ENCODE measurements at places on chromosomes 2 and 18. TPM values are rescaled to one million over a fixed set of nuclear protein-coding genes. Genes with fewer than 3 reads are reported as not detected.

DNA sequence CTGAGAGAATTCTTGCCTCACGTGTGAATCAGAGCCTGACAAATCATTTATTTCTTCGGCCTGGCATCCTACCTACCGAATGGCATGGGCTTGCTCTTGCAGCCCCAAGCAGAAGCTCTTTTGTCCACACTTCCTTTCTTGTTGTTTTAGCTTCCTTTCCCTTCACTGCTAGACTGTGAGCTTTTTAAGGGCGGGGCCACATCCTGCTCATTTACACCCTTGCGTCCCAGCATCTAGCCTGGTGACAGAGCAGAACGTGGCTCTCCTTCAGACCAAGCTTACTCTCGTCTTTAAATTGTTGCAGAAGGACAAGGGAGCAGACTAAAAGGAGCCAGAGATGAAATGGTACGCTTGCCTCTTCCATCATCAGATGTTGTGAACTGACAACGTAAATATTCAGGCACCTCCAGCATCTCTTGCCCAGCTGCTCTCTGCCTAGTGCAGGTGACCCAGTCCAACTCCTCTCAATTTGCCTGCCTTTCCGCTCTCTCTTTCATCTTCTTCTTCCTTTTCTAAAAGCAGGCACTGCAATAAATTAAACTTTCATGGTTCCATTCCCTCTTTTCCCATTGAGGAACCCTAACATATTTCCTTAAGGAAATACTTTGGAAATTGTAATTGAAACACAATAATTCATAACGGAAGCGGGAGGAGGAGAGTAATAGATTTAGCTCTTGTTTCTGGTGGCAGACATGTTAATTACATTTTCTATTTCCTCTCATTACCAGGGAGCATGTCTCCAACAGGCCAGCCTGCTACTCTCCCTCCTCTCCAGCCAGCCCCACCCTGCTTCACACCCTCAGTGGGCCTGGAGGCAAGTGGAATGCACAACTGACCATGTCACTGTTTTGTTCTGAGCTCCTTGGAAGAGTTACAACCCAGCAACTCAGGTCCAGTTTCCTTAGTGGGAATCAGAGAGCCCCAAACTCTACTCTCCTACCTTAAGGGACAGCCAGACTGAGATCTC, 228.1 kb upstream of the TRIB2 start:
- peak overlapping the region; percentile 94 for H3K27ac ChIP-seq
- H3K4me1 ChIP-seq: peaks cover 72% of the 10 kb centered on the region
- peaks cover 37% of the 10 kb centered on the region for H3K36me3 ChIP-seq
- peak; percentile 73 for DNase-seq
- H3K27me3 ChIP-seq: no peaks in the 10 kb centered on the region
- H3K4me3 ChIP-seq: peak overlapping the region; percentile 63

The FAM161A gene
- 4.4 TPM for total RNA-seq

DNA sequence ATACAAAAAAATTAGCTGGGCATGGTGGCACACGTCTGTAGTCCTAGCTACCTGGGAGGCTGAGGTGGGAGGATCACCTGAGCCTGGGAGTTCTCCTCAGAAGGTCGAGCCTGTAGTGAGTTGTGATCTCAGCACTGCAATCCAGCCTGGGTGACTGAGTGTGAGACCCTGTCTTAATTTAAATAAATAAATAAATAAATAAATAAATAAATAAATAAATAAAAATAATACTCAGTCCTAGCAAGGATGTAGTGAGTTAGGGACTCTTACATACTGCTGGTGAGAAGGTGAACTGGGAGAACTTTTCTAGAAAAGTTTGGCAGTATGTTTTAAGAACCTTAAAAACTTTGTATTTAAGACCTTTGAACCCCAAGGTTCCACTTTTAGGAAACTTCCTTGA, 230.0 kb downstream of the CLIP4 start:
- H3K36me3 ChIP-seq: no peaks in the 10 kb centered on the region
- peaks cover 8% of the 10 kb centered on the region for H3K27me3 ChIP-seq
- H3K4me1 ChIP-seq: no peaks in the 10 kb centered on the region
- no peak overlapping the region for H3K27ac ChIP-seq
- no peak overlapping the region for H3K4me3 ChIP-seq
- no peak for DNase-seq

The RAB6D gene
- total RNA-seq: not detected

GRCh38 chr2:62195421-62196277, at the start of gene B3GNT2:
B3GNT2 (plus strand) TSS chr2:62196115; CDS start chr2:62222221, 26,106 bp downstream.
- peak within 1 kb of the TSS; percentile 97 for H3K27ac ChIP-seq
- peak within 1 kb of the TSS; percentile 89 for H3K4me3 ChIP-seq
- H3K27me3 ChIP-seq: peaks cover 3% of the 10 kb centered on the region
- peaks cover 42% of the 10 kb centered on the region for H3K4me1 ChIP-seq

DNA sequence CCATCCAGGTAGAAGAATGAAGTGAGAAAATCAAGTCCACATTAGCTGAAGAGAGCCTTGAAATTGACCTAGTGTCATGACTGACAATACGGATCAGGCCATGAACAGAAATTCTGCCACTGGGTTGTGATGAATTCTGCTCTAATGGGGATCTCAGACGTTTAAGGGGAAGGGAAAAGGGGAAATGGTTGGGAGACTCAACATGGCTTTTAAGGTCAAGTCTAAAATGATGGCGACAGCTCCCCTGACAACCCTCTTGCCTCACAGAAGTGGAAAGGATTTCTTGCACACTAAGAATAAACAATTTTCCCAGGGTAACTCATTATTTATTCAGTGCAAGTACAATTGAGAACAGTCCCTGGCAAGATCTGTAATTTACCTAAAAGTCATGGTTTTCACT, 302.5 kb upstream of the ACVR2A start:
- DNase-seq: no peak
- H3K36me3 ChIP-seq: no peaks in the 10 kb centered on the region
- H3K27ac ChIP-seq: no peak overlapping the region
- H3K27me3 ChIP-seq: no peaks in the 10 kb centered on the region
